NCI-H1417 (cell line): ENCODE measurements at places on chromosomes 7 and 10.
A peak's percentile ranks its signal among the peaks of the same experiment; 100 is the strongest.

- DNase-seq, result no peak
Measured at GRCh38 chr7:55326081-55326835, 38.9 kb upstream of the LANCL2 start.

GRCh38 chr7:46993396-46993795 is 588.5 kb downstream of the TNS3 start:
- no peak for DNase-seq

DNA sequence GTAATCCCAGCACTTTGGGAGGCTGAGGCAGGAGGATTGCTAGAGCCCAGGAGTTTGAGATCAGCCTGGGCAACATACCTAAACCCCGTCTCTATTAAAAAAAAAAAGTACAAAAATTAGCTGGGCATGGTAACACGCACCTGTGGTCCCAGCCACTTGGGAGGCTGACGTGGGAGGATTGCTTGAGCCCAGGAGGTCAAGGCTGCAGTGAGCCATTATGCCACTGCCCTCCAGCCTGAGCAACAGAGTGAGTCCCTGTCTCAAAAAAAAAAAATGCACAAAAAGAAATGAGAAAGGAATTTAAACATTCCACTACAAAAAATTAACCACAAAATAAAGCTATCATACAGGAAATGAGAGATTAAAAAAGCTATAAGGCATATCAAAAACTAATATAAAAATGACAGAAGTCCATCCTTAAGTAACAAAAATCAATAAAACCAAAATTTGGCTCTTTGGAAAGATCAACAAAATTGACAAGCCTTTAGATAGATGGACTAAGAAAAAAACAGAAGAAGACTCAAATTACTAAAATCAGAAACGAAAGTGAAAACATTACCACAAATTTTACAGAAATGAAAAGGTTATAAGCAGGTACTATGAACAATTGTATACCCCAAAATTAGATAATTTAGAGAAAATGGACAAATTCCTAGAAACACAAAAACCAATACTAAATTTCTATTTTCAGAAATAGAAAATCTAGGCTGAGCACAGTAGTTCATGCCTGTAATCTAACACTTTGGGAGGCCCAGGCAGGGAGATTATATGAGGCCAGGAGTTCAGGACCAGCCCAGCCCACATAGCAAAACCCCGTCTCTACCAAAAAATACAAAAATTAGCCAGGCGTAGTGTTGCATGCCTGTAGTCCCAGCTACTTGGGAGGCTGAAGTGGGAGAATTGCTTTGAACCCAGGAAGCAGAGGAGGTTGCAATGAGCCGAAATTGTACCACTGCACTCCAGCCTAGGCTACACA is 42.4 kb upstream of the NANOS1 start:
- no peak for DNase-seq

DNA sequence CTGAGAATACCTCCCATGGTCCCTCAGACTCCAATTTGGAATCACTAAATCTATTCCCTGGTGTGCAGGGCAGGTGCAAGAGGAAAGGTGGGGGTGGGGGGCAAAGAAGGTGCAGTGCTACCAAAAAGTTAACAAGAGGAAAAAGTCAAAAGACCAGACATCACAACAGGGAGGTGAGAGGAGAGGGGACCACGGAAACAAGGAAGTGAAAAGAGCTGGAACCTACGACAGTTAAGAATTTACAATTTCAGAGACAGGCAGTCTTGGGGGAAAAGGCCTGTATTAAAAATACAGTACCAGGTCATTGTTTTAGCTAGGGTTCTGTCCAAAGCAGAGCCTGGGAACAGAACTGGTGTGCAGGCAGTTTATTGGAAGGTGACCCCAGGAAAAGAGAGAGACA is 14.6 kb downstream of the ITGB1 start:
- no peak for DNase-seq

GRCh38 chr7:23450518-23450917 is 19.8 kb downstream of the IGF2BP3 start:
- DNase-seq, result no peak

GRCh38 chr10:6990891-6991290 is 410.8 kb upstream of the PRKCQ start:
- DNase-seq, result no peak

GRCh38 chr10:30747633-30748032 is 118.1 kb upstream of the LYZL2 start:
- no peak for DNase-seq

GRCh38 chr7:101804088-101804963 is 13.1 kb upstream of the CUX1 start:
- DNase-seq, result peak; percentile 47

GRCh38 chr10:102593074-102593803 is 51.0 kb upstream of the TRIM8 start:
- no peak for DNase-seq

DNA sequence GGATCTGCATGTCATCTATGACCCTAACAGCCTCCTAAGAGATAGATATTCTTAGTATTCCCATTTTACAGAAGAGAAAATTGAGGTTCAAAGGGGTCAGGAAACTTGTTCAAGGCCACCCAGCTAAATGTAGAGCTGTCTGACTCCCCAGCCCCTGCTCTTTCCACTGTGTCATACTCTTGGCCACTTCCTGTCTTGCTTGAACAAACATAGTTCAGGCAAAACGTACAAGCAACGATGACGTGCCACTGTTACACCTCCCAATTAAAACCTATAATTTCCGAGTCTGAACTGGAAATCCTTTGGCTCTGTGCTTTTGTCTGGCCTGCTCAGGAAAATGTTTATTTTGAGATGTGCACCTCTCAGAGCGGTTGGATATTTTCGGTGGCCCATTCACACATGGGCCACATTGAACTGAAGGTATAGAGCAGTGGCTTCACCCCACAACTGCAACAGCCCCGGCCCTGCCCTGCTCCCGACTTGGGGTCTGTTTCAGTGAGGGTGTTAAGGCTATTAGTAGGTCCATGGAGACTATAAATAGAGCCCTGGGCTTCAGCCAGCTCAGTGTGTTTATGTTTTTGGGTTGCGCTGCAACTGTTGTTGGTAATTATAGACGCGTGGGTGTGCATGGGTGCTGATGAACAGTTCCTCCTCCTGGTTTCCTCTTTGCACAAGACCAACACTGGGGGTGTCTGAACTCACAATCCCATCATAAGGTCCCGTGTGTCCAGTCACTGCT is 172.3 kb upstream of the ADO start:
- no peak for DNase-seq

DNA sequence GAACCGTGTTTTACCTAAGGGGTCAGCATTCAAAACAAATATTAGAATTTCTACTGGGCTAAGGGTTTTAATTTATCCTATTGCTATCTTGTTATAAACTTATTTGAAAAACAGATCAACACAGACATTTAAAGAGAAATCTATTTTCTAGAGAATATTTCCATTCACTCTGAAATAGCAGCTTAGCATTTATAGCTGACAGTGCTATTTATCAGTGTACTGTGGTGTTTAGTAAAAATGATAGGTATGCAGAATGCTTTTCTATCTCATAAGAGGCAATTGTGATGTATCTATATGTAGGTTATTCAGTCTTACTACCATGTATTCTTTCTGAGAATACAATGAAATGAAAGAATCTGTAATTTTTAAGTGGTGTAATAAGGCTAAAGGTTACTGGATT is 1077.4 kb downstream of the REEP3 start:
- no peak for DNase-seq

GRCh38 chr7:1243964-1244416 is 11.3 kb downstream of the UNCX start:
- DNase-seq, result no peak

DNA sequence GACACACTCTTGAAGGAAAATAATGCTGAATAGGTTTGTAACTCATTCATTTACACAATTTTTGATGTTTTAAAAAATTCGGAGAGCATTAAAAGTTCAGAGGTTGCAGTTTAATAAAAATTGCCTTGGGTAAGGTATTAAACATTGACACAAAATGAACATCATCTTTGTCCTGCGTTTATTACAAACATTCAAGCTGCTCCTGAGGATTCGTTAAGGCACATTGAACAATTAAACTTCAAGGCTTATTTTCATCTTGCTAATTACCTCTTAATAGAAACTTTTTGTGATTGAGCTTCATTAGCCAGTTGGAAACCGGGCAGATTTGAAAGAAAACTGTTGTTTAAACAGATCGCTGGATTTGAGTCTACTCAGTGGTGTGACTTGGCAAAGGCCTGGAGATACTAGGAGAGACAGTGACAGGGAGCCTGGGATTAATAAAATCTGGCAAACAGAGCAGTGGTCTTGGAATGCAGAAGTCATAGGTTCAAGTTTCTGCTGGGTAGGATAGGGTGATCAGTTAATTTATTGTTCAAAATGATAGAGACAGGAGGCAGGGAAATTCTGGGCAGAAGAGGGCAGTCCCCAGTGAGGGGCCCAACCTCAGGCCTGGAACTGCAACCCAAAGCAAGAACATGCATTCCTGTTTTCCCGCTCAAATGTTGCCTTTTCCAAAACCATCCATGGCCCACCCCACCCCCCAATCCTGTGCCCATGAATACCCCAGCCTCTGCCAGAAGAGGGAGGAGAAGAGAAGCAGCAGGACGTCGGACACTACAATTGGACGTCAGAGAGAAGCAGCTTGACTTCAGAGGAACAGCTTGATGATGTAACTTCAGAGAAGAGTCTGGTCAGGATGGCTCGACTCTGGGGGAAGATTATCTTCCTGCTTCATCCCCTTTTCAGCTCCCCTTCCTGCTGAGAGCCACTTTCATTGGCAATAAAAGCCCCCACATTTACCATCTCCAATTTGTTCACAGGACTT is 43.5 kb upstream of the SLC35G1 start:
- no peak for DNase-seq

DNA sequence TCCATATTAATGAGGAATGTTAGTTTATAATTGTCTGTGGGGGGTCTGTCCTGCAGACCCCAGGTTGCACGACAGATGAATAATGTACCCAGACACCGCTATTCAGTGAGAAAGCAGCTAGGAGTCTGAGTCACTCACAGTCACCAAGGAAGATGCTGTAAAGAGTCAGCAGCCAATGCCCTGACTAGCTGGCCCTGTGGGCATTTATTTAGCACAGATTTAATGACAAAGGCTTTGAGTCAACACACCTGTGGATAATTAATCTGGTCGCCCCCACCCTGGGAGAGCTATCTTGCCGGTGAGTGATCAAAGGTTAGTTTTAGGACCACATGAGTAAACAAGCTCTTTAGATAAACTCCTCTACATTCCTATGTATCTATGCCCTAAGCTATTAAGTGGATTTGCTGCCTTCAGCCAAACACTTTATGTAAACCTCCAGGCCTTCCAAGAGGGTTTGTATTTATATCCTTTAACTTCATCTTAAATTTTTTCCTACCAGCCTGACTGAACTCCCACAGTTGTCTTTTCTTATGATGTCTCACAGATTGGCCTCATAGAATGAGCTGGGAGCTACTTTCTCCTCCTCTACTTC is 180.0 kb upstream of the ADCY1 start:
- DNase-seq, result no peak

DNA sequence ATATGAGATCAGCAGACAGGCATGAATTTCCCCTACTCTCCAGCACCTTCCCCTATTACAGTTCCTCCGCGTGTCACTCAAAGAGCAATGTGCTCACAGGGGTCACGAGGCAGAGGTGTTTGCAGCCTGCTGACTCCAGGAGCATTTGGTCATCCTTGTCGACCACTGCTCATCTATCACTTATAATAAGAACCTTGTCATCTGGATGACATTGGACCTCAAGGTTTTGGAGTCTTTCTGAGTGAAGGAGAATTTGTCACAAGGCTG is 32.9 kb upstream of the PLPP4 start:
- DNase-seq, result no peak

DNA sequence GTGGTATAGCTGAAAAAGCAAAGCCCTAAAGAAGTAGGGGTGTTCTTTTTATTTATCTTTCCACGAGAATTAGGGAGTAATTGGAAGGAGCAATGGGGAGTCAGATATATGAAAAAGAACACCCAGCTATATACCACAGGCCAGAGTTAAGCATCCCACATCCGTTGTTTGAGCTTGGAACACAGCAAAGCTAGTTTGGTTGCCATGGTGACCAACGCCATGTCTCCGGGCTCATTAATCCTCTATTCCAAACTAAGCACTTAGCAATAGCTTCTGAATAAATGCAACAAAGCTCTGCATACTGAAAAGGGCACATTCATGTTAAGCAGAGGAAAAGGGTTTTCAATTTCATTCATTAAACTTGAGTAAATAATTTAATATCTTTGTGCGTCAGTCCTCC is 23.5 kb downstream of the ASB4 start:
- DNase-seq, result peak; percentile 22

DNA sequence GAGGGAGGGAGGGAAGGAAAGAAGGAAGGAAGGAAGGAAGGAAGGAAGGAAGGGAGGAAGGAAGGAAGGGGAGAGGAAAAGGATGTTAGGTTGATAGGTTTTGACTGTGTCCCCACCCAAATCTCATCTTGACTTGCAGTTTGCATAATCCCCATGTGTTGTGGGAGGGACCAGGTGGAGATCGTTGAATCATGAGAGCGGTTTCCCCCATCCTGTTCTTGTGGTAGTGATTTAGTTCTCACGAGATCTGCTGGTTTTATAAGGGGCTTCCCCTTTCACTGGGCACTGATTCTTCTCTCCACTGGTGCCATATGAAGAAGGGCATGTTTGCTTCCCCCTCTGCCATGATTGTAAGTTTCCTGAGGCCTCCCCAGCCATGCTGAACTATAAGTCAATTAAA is 15.1 kb upstream of the NUDCD3 start:
- no peak for DNase-seq

GRCh38 chr7:113831556-113831955 is 87.3 kb downstream of the PPP1R3A start:
- DNase-seq, result no peak

DNA sequence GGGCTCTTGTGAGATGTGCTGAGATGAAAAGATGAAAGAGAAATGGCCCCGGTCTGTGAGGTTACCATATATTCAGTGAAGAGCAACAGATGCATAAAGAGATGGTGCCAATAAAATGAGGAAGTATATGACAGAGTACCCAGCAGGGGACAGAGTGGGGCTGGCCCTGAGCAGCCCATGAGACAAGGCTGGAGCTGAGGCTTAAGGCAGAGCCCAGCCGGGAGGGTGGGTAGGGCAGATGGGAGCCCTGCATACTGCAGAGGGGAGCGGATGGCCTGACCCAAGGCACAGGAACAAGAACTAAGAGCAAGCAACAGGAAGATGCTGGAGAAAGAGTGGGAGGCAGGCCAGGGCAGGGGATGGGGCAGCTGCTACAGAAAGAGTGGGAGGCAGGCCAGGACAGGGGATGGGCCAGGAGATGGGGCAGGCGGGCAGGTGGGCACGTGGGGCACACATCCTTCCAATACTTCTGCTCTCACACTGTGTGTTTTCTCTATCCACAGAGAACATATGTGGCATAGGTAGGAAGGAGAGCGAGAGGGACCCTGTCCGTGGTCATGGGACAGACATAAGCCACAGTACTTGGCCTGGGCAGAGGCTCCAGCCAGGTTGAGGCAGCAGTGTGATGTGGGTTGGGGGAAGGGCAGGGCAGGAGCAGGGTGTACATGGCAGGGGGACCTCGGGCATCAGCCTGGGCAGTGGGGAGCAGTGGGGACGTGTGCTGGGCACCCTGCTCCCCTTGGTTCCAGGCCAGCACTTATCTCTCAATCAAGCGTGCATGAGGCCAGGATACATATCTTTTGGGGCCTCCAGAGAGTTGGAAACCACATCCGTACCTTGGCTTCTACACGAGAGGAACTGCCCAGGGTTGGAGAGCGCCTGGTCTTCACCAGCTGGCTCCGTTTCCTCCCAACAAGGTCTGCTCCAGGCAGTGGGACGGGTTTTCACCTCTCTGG is 91.6 kb upstream of the IKZF1 start:
- no peak for DNase-seq

- no peak for DNase-seq
Measured at GRCh38 chr7:19920705-19921104, 147.3 kb upstream of the TMEM196 start.
